Stimulated activated CD8-positive, alpha-beta memory T cell treated with anti-CD3 and anti-CD28 coated beads, Interleukin-2, amount 100 ng/mL, for 48 hours (primary cell): ENCODE measurements at places on chromosomes 7 and 10.

DNA sequence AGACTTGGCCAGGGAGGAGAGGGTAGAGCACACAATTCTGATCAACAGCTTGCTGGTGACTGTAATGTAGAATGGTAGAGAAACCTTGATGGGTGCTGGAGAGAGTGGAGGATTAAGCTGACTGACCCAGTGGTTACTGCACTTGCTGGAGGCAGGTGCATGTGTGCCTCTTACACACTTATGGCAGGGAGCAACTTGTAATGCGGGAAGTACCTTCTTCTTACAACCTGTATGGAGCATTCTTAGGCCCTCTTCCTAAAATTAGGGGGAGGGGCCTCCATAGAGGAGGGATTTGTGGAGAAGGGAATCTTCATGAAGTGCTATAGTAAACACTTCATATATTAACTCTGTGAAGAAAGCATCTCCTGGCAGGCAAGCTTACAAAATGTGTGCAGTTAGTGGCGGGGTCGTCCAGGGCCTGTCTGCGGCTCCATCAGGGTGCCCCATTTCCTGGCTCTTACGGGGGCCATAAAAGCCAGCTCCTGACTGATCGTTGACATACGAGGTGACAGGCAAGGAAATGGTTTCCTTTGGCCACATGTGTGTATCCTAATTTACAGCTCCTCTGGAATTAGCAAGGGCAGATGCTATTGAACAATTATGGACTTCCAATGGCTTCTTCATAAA, 113.5 kb downstream of the RTKN2 start:
- no peak for DNase-seq

GRCh38 chr10:5508161-5508604, 8.8 kb upstream of the CALML5 start:
- no peak for DNase-seq

- DNase-seq: no peak
These were observed 303.7 kb upstream of the PCDH15 start for GRCh38 chr10:55104738-55105137.

- DNase-seq: no peak
These were observed 236.3 kb downstream of the KLF6 start for GRCh38 chr10:3548702-3549101.

DNA sequence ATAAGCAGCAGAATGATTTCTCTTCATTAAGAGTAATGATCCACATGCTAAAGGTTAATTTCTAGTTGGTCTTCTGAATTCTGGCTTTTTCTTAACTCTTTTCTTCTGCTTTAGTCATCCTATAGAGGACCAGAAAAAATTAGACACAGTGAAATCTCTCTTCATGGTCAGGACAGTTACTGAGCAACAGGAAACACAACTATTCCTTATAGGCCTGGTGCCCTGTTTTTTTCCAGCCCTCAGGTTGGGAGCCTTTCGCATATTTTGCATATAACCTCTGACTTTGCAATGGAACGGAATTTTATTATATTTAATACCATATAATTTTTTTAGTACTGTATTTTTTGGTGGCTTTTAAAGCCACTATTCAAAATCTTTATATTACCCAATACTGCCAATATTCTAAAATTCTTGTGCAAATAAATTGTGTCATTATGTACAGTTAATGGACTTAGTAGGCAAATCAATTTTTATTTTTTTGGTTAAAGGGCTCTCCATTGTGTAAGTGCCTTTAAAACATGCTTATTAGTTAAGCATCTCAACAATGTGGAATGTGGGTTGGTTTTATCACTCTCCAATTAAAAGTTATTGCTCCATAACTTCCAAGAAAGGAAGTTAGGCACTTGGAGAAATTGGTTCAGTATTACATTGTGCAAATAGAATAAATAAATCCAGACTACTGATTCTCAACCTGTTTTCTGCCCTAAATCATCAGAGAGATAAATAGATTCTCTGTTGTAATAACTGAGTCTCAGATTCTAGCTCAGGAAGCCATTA, 22.5 kb downstream of the ARL4A start:
- DNase-seq: no peak

GRCh38 chr10:110730345-110731050, 86.4 kb downstream of the RBM20 start:
- no peak for DNase-seq
